ENCODE measurements at places on chromosomes 12 and 14.

DNA sequence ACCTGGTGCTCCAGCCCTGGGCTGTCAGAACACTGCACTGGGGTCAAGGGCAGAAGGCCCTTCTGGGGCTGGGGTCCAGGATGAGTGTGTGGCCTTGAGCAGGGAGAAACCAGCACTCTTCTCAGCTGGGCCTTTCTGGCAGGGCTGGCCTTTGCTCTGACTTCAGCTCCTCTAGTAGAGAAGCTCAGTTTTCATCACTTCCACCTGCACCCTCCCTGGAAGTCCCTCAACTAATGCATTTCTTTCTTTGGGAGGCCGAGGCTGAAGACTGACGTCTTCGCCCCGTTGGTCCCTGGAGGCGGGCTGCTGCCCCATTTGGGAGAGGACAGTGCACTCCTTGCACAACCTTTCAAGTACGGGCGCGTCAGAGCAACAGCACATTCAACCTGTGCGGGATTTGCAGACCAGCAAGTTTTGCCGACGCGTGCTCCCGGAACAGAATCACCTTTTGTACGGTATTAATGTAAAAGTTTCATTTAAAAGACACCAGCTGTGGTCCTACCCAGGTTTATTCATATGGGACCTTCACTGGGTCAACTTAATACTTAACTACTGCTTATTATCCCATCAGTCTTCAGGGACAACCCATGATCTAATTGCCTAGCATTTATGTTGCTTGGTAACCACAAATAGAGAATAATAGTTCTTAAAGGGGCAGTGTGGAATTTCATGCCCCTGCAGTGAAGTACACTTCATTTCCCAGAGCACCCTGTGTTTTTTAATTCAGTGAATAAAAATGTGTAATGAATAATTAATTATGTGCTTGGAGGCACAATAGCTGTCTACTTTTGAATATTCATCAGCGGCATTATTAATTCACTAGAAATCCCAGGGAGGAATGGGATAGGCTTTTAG lies 134.8 kb upstream of the VRK1 start:
- no peak for DNase-seq

- no peak for DNase-seq
Observed at GRCh38 chr14:64906022-64906421, 8.2 kb upstream of the CHURC1 start.

DNA sequence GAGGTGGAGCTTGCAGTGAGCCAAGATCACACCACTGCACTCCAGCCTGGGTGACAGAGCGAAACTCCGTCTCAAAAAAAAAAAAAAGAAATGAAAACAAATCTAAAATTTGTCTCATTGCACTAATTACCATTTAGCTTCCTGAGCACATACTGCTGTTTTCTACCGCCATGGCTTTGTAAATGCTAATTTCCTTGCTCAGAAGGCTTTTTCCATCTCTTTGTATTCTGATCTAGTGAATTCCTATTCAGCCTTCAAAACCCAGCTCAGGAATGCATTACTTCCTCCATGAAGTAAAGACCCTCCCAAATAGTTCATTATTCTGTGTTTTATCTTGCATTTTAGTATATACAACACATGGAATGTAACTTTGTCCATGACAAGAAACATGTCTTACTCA lies 33.6 kb downstream of the CEP83 start:
- DNase-seq, result no peak

DNA sequence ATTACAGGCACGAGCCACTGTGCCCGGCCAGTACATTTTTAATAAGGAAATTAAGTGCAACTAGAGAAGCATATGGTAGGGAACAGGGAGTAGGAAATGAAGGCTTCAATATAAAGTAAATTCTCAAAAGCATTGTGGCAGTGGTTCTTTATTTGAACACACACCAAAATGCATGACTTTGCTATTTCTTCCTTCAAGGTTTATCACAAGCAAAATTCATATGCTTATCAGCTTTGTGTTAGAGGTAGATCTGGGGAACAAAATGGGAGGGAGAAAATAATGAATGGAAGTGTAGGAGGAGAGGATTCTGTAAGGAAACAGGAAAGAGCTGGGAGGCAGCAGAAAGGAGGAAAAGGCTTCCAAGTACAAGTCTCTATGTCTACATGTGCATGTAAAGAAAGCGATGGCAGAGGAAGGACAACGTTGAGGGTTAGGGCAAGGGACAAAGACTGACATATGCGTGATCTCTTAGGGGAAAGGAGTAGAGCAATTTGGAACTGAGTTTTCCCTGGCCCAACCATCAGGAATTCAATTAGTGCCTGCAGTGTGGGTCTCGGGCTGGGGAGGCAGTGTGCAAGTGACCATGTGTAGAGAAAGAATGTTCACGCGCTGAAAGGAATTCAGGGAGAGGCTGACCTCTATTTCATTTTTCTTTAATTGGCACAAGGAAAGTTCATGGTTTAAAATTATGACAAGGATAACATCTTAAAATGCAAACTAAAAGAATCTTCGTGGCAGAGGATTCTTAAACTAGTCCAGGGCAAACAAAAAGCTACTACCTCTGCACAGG lies 22.9 kb upstream of the RASSF8 start:
- DNase-seq, result no peak

GRCh38 chr12:3030821-3031429 lies 46.3 kb upstream of the TSPAN9 start:
- no peak for DNase-seq

- DNase-seq, result no peak
Observed at GRCh38 chr14:100898935-100899883, 4.3 kb downstream of the RTL1 start.

- no peak for DNase-seq
Observed at GRCh38 chr14:68632054-68632895, 160.6 kb downstream of the ZFP36L1 start.

DNA sequence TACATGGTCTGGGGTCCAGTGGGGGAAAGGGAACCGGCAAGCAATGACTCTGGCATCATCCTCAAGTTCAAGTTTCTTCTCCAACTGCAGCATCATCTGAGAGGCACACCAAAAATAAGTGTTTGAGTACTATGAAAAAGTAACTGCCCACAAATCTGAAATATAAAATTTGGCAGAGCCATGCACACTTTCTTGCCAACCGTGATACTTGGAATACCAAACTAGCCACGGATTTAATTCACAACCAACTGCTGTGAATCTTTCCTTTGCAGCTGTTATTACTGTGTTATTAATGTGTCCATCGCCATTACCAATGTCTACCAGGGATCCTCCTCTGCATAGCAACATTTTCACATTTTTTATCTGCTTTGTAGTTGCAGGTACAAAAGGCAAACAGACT lies 74.6 kb downstream of the GXYLT1 start:
- no peak for DNase-seq

DNA sequence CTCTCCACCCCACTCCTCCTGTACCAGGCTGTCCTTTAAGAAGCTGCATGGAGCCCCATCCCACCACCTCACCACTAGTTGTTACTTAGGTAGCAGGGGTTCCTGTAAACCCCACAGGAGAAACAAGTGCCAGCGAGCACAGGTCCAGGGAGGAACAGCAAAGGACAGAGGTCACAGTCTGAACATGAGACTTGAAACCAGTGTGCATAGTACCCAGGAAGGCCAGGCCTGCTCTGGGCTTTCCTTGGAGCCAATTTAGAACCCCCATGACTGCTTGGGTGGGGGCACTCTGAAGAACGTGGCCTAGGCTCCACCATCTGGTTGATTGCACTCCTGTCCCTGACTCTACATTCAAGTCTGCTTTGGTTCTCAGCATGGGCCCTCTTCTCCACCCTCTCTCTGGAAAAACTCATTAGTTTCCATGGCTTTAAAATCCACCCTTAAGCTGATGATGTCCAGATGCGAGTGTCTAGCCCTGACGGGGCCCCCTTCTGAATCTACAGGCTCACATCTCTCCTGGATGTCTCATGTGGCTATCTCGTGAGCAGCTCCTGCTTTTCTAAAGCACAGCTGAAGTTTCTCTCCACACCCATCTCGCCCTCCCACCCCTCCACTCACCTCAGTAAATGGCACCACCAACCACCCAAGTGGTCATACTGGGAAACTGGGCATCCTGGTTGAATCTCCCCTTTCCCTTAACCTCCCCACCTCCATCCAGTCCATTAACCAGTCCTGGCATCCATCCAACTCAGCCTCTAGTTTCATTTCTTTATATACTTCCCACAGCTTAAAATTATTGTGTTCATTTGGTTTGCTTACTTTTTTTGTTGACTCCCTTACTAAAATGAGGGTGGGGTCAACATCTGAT lies 8.4 kb downstream of the KRT3 start:
- no peak for DNase-seq

DNA sequence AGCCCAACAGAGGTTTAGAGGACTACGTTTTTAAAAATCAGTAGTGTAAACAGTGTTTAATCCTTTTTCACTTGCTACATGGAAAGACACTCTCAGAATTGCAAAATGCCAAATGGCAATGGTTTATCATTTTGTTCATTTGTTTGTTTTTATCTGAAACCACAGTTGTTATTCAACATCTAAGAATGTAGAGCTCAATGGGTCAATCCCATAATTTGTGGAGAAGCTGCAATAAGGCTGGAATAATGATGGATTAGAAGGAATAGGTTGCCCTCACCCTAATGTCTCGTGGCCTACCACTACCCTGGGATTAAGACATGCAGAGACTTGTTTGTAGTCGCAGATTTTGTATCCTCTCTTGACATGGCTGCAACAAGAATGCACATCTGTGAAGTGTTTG lies 115.7 kb downstream of the LLPH start:
- DNase-seq, result no peak

- no peak for DNase-seq
Observed at GRCh38 chr14:91912035-91912434, 35.5 kb downstream of the FBLN5 start.

GRCh38 chr12:46244273-46244915 lies 24.4 kb downstream of the SLC38A1 start:
- no peak for DNase-seq

- DNase-seq, result peak; percentile 51
Observed at GRCh38 chr12:39441963-39442830, 723 bp downstream of the KIF21A start.

GRCh38 chr14:24606297-24606696 lies 3.2 kb downstream of the GZMH start:
- DNase-seq, result no peak

- no peak for DNase-seq
Observed at GRCh38 chr12:93167331-93167730, 210.4 kb upstream of the NUDT4 start.

- no peak for DNase-seq
Observed at GRCh38 chr12:42468921-42469320, 120.6 kb downstream of the PRICKLE1 start.

- DNase-seq, result no peak
Observed at GRCh38 chr12:113519464-113520307, 48.0 kb upstream of the LHX5 start.

Data from memory B cell (primary cell).